ENCODE measurements at places on chromosomes 1 and 21. TPM values are rescaled to one million over a fixed set of nuclear protein-coding genes. Genes with fewer than 3 reads are reported as not detected.

SLC9A1 gene
- total RNA-seq, result 2.5 TPM

C1orf87 gene
- under 0.01 TPM for total RNA-seq

CFHR4 gene
- total RNA-seq, result 0.25 TPM

PGBD5 gene
- 20.7 TPM for total RNA-seq

GPR52 gene
- 1.7 TPM for total RNA-seq

REG4 gene
- not detected for total RNA-seq

HES4 gene
- 20.7 TPM for total RNA-seq

COL24A1 gene
- total RNA-seq, result 0.74 TPM

ITGB2 gene
- total RNA-seq, result 3.4 TPM

CD101 gene
- 1.2 TPM for total RNA-seq

SERPINC1 gene
- total RNA-seq, result not detected

GALE gene
- 15.5 TPM for total RNA-seq

GPR37L1 gene
- 1.2 TPM for total RNA-seq

OR2W3 gene
- 2.5 TPM for total RNA-seq

TNFSF4 gene
- total RNA-seq, result 0.74 TPM

OR10J1 gene
- total RNA-seq, result not detected

DCST1 gene
- 0.25 TPM for total RNA-seq

CYP4B1 gene
- total RNA-seq, result under 0.01 TPM

CXADR gene
- total RNA-seq, result 255 TPM

IGSF21 gene
- total RNA-seq, result 32.0 TPM

LHX8 gene
- total RNA-seq, result under 0.01 TPM
